ENCODE measurements at places on chromosomes 12 and 14.

- DNase-seq: no peak
Measured at GRCh38 chr12:58955849-58956248, 35.5 kb upstream of the LRIG3 start.

- DNase-seq: no peak
Measured at GRCh38 chr12:40228727-40229126, 3.9 kb downstream of the LRRK2 start.

DNA sequence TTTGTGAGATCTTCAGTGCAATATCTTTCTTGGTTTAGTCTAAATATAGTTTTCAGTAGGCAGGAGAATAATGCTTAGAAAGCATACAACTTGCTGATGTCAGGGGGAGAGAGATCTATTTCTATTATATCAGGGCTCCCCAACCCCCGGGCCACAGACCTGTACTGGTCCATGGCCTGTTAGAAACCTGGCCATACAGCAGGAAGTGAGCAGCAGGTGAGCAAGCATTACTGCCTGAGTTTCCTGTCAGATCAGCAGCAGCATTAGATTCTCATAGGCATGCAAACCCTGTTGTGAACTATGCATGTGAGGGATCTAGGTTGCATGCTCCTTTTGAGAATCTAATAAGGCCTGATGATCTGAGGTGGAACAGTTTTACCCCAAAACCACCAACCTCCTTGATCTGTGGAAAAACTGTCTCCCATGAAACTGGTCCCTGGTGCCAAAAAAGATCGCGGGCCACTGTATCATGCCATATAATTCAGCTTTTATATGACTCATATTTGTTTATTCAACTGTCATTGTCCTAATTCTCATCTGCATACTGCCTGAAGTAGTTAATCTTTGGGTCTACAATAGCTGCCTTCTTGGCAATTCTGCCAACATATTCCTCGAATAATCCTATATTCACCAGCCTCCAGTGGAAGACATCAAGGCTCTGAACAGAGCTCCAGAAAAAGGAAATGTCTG lies 163.6 kb upstream of the DYRK2 start:
- no peak for DNase-seq

GRCh38 chr14:55117803-55118441 lies 11.1 kb upstream of the LGALS3 start:
- DNase-seq: no peak

GRCh38 chr12:113921430-113921829 lies 44.7 kb downstream of the RBM19 start:
- no peak for DNase-seq

DNA sequence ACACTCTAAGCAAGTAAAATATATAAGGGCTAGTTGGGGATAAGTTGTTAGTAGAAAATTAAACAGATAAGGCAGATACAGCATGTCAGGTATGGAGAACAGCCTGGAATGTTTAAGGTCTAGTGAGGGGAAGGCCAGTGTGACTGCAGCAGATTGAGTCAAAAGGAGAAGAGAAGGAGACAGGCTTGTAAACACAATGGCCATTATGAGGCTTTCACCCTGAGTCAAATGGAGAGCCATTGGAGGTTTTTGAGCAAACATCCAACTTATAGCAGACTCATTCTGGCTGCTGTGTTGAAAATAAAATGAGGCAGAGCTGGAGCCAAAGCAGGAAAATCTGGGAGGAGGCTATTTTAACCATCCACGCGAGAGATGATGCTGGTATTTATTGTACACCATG lies 142.0 kb downstream of the DUSP6 start:
- DNase-seq: no peak

GRCh38 chr14:92539875-92540274 lies 26.3 kb downstream of the RIN3 start:
- no peak for DNase-seq

- DNase-seq: no peak
Measured at GRCh38 chr12:15322164-15323061, at the start of gene PTPRO. Gene PTPRO (plus strand): TSS chr12:15322508.

- DNase-seq: no peak
Measured at GRCh38 chr12:74999474-74999873, 210.2 kb downstream of the KCNC2 start.

GRCh38 chr12:68148261-68148951 lies 11.1 kb downstream of the IFNG start:
- no peak for DNase-seq

GRCh38 chr12:104049278-104049902 lies 597 bp downstream of the GLT8D2 start:
- DNase-seq: no peak

GRCh38 chr14:20490563-20490962 lies 14.8 kb upstream of the RNASE10 start:
- DNase-seq: no peak

GRCh38 chr12:113424915-113425823 lies 3.0 kb downstream of the SDSL start:
- DNase-seq: peak; percentile 55

DNA sequence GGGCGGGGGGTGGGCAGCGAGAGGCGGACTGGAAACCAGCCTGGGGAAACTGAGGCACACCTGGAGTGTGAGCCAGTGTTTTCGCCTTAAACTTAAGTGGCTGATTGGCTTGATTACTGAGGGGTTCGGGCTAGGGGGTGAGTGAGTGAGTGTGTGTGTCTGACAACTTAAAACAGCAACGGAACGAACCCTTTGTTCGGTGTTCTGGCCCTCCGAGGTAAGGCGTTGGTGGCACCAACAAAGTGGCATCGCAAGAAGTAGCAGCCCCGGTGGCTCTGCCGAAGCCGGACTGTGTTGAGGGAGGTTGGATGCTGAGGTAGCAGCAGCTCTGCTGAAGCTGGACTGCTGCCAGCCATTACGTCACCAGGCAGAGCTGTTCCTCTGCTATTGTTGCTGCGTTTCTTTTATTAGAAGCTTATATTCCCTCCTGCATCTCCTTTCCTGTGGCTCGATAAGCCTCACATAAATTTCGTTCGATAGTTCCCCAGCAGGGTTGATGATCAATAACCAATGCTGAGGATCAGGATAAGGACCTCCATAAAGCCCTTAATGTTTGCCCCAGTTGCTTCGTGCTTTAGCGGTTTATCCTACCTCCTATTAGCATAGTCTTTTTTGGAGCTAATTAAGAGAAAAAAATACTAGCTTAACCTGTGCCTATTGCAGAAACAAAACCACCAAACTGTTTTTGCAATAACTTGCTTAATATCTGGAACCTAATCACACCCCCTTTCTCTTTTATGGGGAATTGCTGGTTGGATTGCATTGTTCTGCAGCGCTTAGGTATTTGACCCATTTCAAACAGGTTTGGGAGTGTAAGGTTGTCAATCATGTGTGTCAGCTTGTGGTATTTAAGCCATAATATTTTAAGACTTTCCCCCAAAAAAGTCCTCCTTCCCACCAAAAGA lies 1.3 kb downstream of the GPR137C start:
- peak; percentile 82 for DNase-seq

All from stimulated activated CD4-positive, alpha-beta T cell treated with anti-CD3 and anti-CD28 coated beads, Interleukin-4, amount 100 ng/mL, for 1 hour (primary cell).